ENCODE measurements at places on chromosomes 3 and 15.

DNA sequence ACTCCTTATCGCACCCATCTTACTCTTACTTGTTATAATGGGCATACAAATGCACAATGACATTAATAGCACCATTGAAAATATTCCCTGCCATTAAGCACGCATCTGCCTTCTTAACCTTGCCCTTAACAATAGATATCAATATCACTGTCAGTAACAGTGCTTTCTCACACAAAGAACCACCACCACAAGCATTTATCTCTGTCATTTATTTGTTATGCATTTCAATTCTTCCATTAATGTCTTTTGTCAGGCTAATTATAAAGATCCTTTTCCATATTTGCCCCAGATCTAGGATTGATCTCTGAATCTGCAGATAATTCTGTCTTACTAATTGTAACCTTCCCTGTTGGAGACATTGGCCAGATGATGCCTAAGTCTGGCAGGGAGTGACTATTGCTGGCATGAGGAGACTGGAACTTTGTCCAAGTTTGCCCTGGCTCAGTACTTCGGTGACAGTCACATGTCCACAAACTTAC lies 419.6 kb upstream of the TGFBR2 start:
- DNase-seq, result no peak

DNA sequence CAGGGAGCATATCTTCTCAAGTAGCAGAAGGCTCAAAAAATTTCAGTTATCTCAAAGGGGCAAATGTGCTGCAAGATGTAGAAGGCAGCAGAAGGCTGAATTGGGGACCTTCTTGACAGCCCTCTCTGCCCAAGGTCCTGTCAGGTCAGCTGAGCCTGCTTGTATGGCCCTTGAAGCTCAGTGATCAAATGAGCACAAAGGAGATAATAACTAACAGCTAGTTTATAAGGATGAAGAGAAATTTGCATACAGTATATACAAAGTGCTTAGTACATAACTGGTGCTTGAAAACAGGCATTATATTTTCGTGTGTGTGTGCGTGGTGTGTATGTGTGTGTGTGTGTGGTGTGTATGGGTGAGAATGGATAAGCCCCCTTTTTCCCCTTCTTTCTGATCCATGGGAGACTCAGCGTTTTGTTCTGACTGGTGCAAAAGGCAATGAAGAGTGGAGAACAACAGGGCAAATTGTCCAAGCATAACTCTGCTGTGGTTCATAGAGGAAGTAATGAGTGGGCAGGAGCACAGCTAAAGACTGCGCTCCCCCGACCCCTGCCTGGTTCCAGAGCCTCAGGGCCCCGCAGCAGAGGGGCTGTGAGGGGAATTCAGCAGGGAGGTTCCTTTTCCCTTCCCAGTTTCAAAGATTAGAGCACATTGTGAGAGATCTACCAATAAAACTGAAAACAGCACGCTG lies 356.8 kb upstream of the NR2F2 start:
- no peak for DNase-seq

- no peak for DNase-seq
Measured at GRCh38 chr3:178184833-178185232, 351.4 kb upstream of the KCNMB2 start.

- no peak for DNase-seq
Measured at GRCh38 chr3:185316740-185317412, 46.1 kb upstream of the MAP3K13 start.

DNA sequence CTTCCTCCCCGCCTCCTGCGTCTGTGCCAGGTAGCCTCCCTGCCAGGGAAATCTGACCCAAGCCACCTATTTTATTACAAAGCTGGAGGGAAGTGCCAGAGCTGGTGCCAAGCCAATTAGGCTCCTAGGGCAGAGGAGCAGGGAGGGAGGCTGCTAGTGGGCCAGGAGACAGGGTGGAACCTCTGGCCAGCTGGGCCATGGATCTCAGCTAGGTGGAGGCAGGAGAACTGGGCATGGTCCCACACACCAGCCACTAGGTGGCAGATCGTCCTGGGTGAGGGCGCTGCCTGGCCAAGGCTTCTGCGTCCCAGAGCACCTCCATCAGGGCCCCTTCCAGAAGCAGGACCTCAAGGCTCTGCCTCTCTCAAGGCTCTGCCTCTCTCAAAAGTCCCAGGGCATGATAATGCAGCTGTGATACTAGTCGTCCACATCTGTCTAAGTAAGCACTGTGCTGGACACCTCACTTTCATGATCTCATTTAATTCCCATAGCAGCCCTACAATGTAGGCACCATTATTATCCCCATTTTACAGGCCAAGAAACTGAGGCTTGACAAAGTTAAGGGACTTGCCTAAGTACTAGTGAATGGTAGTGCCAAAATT lies 4.5 kb upstream of the RFT1 start:
- peak; percentile 75 for DNase-seq

DNA sequence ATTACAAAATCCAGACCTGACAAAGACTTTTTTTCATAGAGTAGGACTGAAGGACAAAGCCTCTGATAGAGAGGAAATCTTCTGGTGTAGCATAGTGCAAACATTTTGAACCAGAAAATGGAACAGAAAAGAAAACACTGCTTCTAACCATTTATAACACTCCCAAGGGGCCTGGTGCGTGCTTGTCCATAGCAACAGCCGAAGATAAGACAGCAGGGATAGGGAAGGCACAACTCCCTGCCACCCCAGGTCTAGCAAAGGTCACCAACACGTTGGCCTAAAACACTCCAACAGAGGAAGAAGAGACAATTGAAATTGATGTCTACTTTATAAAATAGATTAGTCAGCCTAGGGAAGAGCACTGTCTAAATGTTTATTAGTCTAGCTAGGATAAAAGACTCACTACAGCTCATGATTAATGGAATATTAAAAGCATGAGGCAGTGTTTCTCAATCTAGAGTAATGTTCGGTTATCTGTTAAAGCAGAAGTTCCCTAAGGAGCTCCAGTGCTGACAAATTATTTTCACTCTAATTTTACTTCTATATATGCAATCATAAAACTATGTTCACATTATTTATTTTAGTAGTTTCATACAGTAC lies 145.2 kb downstream of the P3H2 start:
- DNase-seq, result no peak

Measured in adrenal gland (tissue), 19 donors.